ENCODE measurements at places on chromosomes 5 and 9. TPM values are rescaled to one million over a fixed set of nuclear protein-coding genes. Genes with fewer than 3 reads are reported as not detected.

Gene SLC34A1
- not detected for total RNA-seq

Gene DOLPP1
- 4.2 TPM for total RNA-seq

Gene SLC36A2
- total RNA-seq, result not detected

Gene C9orf153
- not detected for total RNA-seq

GRCh38 chr5:157912621-157913325 lies 53.8 kb upstream of the CLINT1 start:
- no peaks in the 10 kb centered on the region for H3K27me3 ChIP-seq
- H3K4me3 ChIP-seq, result no peak overlapping the region
- no peaks in the 10 kb centered on the region for H3K36me3 ChIP-seq
- H3K4me1 ChIP-seq, result peaks cover 25% of the 10 kb centered on the region
- no peak for DNase-seq
- no peak overlapping the region for H3K27ac ChIP-seq

GRCh38 chr5:169758886-169759285 lies 121.8 kb downstream of the DOCK2 start:
- no peak for DNase-seq
- H3K27ac ChIP-seq, result no peak overlapping the region
- H3K4me1 ChIP-seq, result no peaks in the 10 kb centered on the region
- H3K27me3 ChIP-seq, result no peaks in the 10 kb centered on the region
- no peaks in the 10 kb centered on the region for H3K36me3 ChIP-seq

- no peak overlapping the region for H3K4me3 ChIP-seq
- H3K27me3 ChIP-seq, result peaks cover 51% of the 10 kb centered on the region
- peaks cover 4% of the 10 kb centered on the region for H3K4me1 ChIP-seq
- no peak for DNase-seq
Measured at GRCh38 chr9:124454296-124454695, 4.0 kb downstream of the ADGRD2 start.

- no peaks in the 10 kb centered on the region for H3K36me3 ChIP-seq
- DNase-seq, result no peak
- no peaks in the 10 kb centered on the region for H3K27me3 ChIP-seq
- H3K4me1 ChIP-seq, result peaks cover 17% of the 10 kb centered on the region
- no peak overlapping the region for H3K27ac ChIP-seq
- no peak overlapping the region for H3K4me3 ChIP-seq
Measured at GRCh38 chr5:53041071-53041692, 52.0 kb downstream of the ITGA2 start.

DNA sequence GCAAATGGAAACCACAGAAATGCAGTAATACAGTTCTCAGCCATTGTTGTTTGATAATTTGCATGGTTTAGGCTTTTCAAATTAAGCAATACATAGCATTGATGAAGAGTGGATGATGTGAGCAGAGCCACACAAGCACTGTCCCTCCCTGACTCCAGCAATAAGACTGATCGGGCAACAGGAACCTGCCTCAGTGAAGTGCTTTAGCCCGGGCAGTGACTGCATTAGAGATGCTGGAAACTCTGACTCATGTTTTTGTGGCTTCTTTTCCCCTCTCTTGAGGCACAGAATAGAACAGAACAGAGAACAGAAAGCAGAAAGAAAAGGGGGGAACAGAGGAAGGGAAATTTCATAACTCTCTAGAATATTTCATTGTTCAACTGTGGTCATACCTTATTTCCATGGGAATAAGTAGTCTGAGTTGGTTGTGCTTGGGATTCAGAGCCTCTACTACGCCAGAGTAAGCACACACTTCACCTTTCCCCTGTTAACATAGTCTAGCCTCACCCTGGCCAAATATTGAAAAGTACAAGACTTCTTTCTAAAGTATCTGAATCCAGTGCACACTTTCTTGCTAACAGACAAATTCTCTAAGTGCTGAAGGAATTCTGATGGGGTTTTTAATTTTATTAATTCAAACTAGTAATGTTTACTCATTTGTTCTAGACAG lies 164.8 kb upstream of the VCAN start:
- no peaks in the 10 kb centered on the region for H3K27me3 ChIP-seq
- H3K27ac ChIP-seq, result no peak overlapping the region
- peak; percentile 76 for DNase-seq
- no peaks in the 10 kb centered on the region for H3K36me3 ChIP-seq
- H3K4me1 ChIP-seq, result no peaks in the 10 kb centered on the region

GRCh38 chr9:114694146-114694545 lies 12.2 kb upstream of the TEX48 start:
- DNase-seq, result no peak
- no peak overlapping the region for H3K27ac ChIP-seq
- H3K36me3 ChIP-seq, result no peaks in the 10 kb centered on the region

- H3K27me3 ChIP-seq, result no peaks in the 10 kb centered on the region
- no peak for DNase-seq
- no peak overlapping the region for H3K27ac ChIP-seq
- no peak overlapping the region for H3K4me3 ChIP-seq
Measured at GRCh38 chr5:82584631-82585030, 306.5 kb upstream of the RPS23 start.

GRCh38 chr5:155620821-155621410 lies 607.4 kb downstream of the KIF4B start:
- DNase-seq, result no peak
- no peaks in the 10 kb centered on the region for H3K36me3 ChIP-seq
- H3K4me1 ChIP-seq, result no peaks in the 10 kb centered on the region
- no peaks in the 10 kb centered on the region for H3K27me3 ChIP-seq
- H3K27ac ChIP-seq, result no peak overlapping the region

DNA sequence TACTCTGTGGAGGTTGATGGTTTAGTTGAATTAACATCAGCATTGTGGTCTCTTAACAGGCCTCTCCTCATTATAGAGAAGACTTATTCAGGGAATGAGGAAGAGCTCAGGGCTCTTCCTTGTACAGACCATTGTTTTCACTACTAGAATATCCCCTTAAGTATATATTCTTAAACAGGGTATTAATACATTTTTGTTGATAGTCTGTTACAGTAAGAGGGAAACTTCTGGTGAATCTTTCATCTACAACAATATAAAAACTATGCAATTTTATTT lies 330.7 kb downstream of the ADGRV1 start:
- no peaks in the 10 kb centered on the region for H3K27me3 ChIP-seq
- H3K4me3 ChIP-seq, result no peak overlapping the region
- no peak overlapping the region for H3K27ac ChIP-seq
- no peaks in the 10 kb centered on the region for H3K4me1 ChIP-seq
- no peak for DNase-seq

Measured in sigmoid colon (tissue), 7 donors.